D341Med (cell line): ENCODE measurements at places on chromosomes 4 and X.

DNA sequence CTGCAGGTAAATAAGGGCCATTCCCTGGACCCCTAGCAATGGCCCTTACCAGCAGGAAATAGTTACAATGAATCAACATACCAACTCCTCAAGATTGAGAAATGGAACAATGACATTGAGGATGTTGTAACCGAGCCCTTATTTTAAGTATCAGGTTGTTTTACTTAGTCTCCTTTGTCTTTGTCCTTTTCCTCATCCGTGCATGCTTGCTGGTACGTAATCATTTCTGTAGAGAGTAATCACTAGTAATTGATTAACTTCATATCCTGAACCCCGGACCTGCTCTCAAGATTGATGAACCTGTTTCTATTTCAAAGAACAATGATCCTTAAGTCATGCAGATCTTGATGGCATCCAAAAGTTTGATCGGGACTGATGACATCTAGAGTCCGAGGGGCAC lies 98.6 kb upstream of the LANCL3 start:
- no peak for DNase-seq

DNA sequence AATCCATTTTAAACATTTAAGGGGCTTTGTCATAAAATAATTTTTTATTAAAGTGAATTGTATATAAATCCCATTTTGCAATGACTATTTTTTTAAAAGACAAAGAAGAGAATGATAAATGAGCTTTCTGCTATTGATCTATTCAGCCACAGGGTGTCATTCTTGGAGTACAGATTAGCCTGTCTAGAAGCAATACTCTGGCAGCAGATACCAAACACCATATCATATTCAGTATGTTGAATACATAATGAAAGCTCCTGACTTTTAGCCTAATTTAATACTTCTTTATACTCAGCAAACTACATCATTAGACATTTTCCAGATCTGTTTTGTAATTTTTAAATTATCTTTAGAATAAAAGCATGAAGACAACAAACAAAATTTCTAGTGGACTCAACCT lies 496.3 kb downstream of the PDGFC start:
- peak; percentile 46 for DNase-seq

DNA sequence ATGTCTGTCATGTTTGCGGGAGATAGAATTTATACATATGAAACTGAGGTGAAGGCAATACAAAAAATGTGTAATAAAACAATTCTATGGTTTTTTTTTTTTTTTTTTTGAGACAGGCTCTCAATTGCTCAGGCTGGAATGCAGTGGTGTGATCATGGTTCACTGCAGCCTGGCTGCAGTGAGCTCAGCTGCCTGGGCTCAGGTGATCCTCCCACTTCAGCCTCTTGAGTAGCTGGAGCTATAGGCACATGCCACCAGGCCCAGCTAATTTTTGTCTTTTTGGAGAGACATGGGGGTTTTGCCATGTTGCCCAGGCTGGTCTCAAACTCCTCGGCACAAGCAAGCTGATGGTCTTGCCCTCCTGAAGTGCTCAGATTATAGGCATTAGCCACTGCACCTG lies 10.1 kb downstream of the RADX start:
- no peak for DNase-seq

- DNase-seq, result peak; percentile 15
Measured at GRCh38 chrX:8849945-8850344, 48.8 kb upstream of the FAM9A start.

DNA sequence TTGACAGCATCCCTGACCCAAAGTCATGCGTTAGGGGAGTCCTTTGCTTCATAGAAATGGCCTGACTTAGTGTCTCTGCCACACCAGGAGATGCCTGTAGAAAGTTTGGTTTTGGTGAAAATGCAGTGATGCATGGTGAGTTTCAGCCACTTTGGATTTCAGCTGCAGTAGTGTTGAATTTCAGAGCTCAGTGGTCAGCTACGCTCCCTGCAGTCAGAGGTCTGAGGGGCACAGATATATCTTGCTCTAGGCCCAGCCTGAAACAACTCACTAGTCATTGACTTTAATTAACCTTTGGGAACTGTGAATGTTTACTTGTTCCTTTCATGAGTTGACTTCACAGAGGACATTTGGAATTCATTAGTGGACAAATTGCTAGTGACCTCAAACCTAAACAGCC lies 17.5 kb downstream of the RBMX2 start:
- no peak for DNase-seq

GRCh38 chr4:24117975-24118374 lies 228.1 kb upstream of the PPARGC1A start:
- DNase-seq, result no peak

DNA sequence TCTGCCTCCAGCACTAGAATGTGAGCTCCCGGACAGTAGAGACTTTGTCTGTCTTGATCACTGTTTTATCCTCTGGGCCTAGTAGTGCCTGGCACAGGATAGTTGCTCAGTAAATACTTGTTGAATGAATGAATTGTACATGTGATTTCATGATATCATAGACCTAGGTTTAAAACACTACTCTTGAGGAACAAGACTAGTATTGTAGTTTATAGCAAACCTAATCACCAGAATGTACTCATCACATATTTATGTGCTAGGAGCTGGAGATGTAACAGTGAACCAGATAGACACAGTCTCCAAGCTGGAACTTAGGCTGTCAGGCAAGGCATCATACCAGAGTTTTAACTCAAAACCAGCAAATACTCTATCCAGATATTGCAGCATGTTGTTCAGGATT lies 23.5 kb downstream of the GAB3 start:
- no peak for DNase-seq

- DNase-seq, result no peak
Measured at GRCh38 chrX:50577326-50577725, 106.7 kb upstream of the DGKK start.

GRCh38 chr4:78638337-78639172 lies 87.0 kb downstream of the ANXA3 start:
- no peak for DNase-seq

- DNase-seq, result no peak
Measured at GRCh38 chrX:1767026-1767425, 152.2 kb downstream of the ASMT start.

DNA sequence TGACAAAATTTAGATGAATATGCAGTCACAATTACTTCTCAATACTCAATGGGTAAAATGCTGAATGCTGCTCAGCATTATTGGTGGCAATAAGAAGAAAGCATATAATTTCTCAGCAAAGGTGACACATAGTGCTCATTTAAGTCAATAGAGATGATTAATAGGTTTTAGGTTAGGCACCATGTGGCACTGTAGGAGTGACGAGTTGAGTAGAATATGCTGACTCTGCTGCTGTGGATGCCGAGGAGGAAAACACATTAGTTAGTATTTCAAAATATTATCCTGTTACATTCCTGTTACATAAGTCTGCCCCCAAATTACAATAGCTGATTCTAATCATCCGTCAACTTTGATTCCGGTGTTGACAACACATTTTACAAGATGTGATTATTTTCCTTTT lies 13.7 kb upstream of the CXCL5 start:
- no peak for DNase-seq
